ENCODE measurements at places on chromosomes 3 and 15.

DNA sequence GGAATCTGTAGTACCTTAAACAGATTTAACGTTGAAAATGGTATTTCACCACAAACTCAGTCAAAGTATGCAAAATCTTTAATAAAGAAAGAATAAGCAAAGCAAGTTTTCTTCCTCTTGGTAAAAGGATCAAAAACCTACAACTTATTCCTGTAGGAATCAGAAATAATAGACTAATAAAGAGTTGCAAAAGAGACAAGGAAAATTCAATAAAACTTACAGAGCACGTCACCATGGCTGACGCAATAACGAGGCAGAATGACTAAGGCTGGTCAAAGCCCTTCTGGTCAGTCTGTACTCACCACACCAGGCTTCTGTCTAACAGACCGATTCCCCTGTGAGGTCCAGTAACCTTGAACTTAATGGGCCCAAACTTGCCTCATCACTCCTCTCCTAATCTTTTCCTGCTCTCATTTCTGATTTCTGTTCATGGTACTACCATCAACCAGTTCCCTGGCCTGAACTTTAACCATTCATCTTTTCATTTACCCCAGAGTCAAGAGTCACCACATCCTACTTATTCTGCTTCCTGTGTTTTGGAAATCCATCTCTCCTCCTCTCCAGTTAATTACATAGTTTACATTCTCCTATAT is 5.0 kb downstream of the MASP1 start:
- no peak for DNase-seq

DNA sequence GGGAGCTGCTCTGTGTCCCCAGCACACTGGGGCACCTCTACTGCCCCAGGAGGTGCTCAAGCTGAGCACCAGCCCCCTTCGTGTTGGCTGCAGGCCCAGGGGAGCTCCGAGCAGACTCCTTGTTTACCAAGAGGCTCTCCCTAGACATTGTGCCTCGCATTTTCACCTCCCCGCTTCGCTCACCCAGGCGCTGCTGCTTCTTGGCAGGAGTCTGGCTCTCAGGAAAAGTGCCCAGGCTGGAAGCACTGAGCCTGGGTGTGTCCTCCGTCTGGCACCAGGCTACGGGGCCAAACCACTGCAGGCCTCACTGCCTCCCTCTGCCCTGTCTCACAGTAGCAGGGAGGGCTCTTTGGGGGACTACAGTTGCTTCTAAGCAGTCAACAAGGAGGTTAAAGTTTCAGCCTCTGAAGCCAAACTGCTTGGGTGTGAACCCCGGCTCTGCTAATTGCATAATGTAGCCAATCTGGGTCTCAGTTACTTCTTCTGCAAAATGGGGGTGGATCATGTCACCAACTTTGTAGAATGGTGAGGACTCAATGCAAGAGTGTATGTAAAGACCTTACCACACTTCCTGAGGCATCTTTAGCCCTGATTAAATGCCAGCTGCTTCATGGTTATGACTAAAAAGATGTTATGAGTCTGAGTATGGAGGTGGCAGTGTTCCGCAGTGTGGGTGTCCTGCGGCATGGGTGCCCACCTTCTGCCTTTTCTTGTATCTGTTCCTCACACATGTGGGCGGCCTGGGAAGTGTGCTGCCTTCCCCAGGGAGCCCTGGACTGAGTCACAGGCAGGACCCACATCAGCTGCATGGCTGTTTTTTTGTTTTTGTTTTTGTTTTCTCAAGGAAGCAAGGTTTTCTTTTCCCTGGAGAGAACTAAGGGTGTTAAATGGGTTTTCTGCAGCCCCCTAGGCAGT is 88.9 kb downstream of the CLSTN2 start:
- DNase-seq = no peak

DNA sequence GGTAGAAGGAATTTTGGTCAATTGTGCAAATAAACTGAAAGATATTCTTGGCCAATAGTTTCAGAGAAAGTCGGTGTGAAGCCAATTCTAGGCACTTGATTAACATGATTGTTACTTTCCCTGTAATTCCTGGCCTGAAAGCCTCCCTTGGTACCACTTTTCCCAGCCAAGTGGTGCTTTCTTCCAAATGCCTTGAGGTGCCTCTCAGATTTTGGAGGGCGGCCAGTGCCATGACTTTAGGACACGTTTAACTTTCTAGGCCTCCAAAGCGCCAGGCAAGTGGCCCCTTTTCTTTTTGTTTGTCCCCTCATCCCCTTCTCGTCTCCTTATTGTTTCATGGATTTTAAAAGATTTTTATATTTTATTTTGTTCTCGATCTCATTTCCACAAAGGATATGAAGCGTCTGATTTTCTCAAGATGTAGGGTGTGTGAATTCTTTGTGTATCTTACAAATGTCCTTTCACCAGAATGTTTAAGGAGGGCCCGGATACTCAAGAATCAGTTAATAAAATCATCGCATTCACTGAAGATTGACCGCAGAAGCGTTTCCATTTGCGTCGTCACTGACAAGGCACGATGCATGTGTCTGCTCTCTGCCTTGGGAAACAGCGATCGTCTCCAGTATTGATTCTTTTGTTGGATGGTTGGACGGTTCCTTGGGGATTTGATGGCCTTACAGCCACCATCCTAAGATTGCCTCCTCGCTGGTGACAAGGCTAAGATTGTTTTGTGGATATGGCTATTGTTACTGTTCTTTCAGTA is 87.8 kb downstream of the ASB7 start:
- DNase-seq = no peak

DNA sequence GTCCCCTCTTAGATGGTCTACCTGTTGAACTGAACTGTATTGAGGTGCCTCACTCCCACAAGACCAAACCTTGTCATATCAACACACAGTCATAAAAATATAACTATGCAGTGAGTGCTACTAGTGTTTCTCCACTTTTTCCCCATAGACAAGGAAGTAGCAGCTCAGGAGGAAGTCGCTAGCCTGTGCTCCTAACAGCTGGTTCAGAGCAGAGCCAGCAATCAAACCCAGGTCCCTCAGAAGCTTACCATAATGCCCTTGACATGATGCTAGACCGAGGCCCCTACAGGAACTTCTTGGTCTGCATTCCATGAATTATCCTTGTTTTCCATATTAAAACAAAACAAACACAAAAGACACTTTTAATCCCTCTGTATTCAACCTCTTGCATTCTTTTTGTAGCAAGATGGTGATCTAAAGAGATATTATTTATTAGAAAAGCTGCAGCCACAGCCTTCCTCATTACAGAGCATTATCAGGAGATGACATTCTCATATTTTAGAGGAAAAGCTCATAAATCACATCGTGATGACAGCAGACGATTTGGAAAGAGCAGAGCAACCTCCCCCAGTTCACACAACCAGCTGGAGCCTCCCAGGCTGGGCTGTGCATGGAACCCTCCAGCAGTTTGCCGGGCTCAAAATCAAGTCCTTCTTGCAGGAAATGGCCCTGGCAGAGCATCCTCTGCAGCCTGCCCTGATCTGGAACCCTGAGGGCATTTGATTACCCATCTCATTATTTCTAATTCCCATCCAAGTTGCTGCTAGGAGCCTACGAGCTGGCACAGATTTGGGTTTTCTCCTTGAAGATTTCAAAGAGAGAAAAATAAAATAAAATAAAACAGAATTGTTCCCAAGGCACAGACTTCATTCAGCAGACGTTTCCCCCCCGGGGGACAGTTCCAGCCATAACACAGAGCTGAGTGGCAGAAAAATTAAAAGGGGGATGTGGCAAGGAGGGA is 118.8 kb downstream of the SRGAP3 start:
- no peak for DNase-seq

DNA sequence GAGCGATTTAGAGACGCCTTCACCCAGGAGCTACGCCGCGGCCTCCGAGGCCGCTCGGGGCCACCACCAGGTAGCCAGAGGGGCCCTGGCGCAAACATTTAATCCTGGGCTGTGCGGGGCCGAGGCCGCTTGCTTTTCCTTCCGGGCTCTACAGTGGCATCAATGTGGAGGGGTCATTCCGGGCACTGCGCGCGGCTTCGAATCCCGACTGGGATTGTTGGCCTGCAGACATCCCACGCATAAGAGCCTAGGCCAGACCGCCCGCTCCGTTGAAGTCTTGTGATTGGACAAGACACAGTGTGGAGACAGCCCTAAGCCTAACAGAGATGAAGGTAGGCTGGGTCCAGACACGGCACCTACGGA is 568 bp upstream of the NCBP2 start:
- DNase-seq = no peak

DNA sequence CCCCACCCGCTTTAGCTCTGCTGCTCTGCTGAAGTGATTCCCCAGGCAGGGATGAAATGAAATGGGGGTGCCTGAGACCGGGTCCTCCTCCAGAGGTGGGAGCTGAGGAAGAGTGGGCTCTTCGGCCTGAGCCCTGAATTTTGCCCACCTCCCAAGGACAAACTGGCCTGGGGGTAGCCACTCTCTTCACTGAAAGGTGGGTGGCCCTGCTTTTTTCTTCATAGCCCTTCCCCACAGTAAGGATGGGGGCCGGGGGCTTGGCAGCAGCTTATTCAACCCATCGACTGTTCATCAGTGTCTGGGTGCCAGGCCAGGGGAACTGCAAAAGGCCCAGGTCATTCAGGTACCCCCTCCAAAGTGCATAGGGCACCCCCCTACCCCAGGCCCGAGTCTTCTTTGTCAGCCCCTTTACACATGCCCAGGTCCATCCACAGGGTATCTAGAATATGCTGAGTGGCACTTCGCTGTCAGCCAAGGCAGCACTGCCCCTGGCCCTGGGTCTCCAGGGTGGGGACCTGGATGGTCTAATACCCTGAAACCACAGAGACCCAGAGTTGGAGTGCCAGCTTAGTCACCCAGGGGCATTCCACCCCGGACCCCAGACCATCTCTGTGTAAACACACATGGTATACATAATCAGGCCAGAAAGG is 7.9 kb downstream of the SCN5A start:
- no peak for DNase-seq
